ENCODE measurements at places on chromosomes 2 and 18. TPM values are rescaled to one million over a fixed set of nuclear protein-coding genes. Genes with fewer than 3 reads are reported as not detected.

- DNase-seq: no peak
These were observed 141.2 kb upstream of the CTAGE1 start for GRCh38 chr18:22558945-22559385.

- DNase-seq: no peak
These were observed 301.5 kb downstream of the NDUFA10 start for GRCh38 chr2:239723486-239724193.

GRCh38 chr18:10558967-10559298 is 33.1 kb downstream of the NAPG start:
- DNase-seq: no peak

DNA sequence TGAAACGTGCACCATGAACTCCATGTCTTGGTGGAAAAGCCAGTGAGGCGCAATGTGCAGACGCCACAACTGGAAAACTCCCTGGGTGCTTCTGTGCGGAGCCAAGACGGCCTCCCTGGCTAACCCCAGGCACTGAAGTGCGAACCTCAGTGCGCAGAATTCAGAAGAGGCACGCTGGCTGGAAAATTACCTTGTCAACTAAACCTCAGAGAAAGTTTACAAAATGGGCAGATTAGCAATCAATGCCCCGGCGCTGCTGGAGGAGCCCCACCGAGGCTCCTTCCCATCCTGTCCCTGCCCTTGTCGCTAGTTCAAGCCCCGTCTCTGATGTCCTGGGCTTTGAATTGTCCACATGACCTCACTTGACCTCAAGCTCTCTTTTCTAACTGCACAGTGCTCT is 22.2 kb downstream of the SNORC start:
- no peak for DNase-seq

GRCh38 chr2:120453635-120453998 is 107.7 kb downstream of the INHBB start:
- DNase-seq: no peak

PSMA8 gene
- not detected for polyA plus RNA-seq

- DNase-seq: no peak
These were observed 382.6 kb upstream of the CDH20 start for GRCh38 chr18:60950634-60951033.

GRCh38 chr18:58955001-58955400 is 90.3 kb downstream of the ZNF532 start:
- DNase-seq: no peak

GRCh38 chr18:9642799-9643462 is 28.6 kb upstream of the PPP4R1 start:
- DNase-seq: no peak

DNA sequence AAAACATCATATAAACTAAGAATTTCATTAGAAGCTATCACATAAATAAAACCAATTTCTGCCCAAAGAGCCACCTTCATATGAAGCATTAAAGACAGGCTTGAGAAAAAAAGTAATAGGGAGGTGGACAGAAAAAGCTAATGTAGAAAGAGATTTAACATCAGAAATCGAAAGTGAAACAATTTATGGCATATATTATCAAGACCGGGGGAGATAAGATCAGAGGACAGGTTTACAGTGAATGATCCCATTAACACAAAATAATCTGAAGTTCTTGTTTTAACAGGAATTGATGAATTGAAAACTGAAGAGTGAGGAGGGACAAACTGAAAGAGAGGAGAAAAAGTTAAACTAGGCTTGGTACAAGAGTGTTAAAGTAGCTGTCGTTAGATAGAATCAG is 786.3 kb upstream of the FSHR start:
- no peak for DNase-seq

DNA sequence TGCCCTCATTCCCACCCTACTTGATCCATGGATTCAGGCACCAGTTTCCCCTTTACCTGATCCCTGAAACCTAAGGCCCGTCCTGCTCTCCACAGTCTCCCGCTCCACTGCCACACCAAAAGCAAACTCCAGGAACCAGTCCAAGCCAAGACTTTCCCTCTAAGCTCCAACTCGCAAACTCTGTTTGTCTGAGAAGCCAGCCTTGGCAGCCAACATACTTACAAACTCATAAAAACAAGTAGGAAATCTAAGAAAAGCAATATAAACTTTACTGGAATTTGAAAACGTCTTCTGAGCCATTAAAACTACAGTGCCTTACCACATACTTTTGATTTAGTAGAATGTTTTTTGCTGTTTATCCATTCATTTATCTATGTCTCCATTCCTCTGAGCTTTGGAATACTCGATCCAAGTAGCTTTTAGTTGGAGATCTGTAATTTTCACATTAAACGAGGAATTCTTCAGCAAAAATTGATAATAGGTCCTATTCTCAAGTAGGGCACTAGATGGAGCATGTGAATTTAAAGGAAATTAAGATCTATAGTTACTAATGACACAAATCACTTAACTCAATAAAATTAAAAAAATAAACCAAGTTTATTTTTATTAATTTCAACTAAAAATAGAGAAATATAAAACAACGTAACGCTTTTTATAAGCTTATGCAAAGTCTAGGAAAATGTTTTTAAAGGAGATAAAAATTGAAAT is 199.7 kb downstream of the MYO3B start:
- DNase-seq: no peak

Measured in CD14-positive monocyte (primary cell).